ENCODE measurements at places on chromosomes 16 and 17.

DNA sequence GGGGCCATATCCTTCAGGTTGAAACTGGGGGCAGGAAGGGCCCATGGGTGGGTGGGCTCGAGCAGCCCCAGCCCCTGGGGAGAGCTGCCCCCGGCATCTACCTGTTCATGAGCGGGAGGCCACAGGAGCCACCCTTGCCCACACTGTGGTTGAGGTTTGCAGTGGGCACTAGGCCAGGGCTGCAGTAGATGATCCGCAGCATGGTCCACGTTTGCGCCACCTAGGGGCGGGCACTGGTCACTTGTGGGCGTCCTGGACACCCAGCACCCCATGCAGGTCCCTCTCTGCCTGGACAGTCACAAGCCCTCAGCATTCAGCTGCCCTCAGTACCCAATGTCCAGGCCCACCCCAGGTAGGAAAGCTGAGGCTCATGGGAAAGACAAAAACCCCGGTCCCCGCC, 1.8 kb upstream of the JMJD8 start:
- no peak for DNase-seq

- no peak for DNase-seq
Measured at GRCh38 chr17:56593086-56593645, 333 bp upstream of the NOG start.

DNA sequence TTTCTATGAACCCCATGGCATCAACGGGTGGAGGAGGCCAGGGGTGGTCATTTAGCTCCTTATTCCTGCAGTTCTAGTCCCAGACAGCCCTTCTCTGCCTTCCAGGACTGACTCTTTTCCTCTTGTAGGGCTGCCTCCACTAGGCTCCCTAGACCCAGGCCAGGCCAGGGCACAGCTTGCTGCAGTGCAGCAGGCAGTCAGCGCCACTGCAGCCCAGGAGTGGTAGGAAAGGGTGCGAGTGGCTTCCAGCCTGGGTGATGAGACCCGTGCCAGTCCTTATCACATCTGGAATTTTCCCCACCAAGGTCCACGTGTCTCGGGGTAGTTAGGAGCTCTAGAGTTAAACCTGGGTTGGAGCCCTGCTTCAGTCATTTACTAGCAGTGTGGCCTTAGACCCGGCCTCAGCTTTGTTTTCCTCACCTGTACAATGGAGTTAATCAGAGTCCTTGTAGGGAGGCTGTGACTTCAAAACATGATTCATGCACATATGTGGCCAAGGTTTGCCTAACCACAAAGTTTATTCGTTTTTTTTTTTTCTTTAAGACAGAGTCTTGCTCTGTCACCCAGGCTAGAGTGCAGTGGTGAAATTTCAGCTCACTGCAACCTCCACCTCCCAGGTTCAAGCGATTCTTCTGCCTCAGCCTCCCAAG, 4.7 kb downstream of the SLC5A11 start:
- DNase-seq = no peak

DNA sequence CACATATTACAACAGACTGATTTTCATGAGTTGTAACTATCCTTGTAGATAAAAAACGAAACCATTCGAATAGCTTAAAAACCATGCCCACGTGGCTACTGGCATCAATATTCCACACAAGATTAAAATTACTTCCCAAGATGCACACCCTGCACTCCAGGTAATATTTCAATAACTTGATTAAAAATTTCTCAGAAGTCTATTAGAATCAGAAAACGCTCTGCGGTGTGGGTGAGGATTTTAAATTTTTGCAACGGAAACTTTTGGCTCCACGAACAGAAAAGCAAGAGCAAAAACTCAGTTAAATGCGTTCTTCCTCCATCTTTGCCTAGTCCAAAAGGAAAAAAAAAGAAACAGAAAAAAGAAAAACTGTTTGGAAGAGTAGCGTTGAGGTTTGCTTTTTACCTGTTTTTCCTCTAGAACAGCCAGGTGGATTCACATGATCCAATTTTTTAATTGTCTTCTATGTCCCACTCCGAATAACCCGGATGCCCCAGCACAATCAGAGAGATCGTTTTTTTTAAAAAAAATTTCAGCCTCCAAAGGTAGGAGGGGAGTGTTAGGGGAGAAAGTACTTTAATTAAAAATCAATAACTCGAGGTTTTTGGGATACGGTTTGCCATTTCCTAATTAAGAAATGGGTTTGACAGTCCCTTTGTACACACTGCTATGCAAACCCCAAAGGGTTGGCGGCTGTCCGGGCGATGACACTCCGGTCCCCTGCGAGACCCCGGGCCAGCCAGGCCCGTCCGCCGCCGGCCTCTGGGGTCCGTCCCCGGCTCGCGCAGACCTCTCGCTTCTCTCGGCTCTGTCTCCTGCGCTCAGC, 708 bp upstream of the NFAT5 start:
- no peak for DNase-seq

DNA sequence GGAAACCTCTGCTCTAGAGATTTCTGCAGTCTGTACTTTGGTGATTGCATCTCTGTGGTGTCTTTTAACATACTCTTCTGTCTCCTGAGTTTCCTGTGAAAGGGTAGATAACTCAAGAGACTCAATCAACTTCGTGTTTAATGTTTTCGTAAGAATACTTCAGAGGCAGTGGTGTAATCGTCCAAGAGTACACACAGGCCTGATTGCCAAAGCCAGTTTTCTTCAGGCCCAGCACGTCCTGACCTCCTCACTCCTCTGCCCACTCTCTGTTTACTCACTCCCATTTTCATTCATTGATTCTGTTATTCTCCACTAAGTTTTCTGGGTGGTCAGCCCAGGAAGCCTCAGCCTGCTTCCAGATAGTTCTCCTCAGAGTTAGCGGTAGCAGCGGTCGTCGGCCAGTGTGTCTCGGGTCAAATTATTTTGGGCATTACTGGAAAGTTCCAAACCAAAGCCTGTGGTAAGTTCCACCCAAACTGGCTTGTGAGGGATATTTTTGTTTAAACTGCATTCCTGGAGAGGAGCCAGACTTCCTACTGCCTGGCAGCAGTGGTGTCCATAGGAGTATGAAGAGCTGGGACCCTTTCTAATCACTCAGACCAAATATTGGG, 293.2 kb downstream of the WWOX start:
- DNase-seq = no peak

GRCh38 chr17:3723188-3723555, 531 bp upstream of the HASPIN start:
- no peak for DNase-seq

GRCh38 chr17:76585649-76586593, at the start of gene ST6GALNAC2:
Gene ST6GALNAC2, minus strand, starts transcription at chr17:76585860. Its CDS starts 52 bp downstream, at chr17:76585808.
- DNase-seq = no peak

GRCh38 chr17:79281803-79282202, 207.2 kb downstream of the ENGASE start:
- DNase-seq = no peak

- no peak for DNase-seq
Measured at GRCh38 chr16:80628254-80628653, 87.5 kb downstream of the DYNLRB2 start.

DNA sequence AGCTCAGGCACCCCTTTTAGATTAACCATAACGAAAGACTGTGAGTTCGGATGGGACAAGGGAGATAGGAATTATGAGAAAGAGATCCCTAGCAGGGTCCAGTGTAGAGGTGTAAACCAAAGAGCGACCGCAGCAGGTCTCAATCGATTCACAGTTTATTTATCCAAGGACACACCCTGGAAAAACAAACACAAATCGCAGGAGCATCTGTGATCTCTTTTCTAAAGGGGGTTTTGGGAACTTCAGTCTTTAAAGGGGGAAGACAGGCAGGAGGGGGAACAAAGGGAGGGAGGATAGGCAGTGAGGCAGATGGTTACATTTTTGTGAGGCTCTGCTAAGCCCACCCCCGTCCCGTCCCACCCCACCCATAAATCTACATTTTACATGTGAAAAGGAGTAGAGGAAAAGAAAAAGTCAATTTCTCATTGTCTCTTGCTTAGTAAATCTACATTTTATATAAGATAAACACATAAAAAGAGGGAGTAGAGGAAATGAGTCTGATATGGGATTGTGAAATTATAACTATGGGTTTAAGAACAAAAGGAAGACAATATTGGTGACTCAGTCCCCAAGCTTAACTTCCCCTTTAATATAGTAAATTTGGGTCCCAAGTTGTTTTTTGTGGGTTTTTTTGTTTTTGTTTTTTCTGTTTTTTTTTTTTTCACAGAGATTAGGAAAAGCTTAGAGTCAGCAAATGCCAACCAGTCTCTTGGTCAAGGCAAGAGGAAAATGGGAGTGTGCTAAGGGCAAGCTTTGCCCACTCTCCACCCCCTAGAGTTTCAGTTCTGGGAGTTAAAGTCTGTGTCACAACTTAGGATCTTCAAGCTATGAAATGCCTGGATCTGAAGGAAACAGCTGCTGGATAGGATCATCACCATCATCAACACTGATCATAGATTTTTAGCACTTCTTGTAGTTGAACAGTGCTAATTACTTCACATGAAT, 160.9 kb upstream of the CDH5 start:
- DNase-seq = no peak

DNA sequence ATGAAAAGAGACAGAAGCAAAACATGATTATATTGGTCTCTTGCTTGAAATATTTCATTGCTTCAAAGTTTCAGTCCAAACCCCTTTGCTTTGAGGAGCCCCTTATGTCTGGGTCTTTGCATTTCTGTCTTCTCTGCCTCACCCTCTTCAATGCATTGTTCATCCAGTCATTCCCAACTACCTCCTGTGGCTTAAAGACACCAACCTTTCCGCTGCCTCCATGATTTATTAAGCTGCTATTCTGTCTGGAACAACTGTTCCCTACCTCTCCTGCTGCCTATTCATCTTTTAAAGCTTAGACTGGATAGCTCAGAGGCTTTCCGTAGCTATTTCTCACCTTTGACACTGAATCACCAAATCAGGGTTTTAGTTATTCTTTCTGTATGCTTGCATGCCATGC, 2.3 kb downstream of the KRTAP3-2 start:
- DNase-seq = no peak

GRCh38 chr17:48519427-48519826, 11.4 kb downstream of the HOXB1 start:
- no peak for DNase-seq

- DNase-seq = no peak
Measured at GRCh38 chr17:44155488-44155887, 13.8 kb downstream of the HROB start.

DNA sequence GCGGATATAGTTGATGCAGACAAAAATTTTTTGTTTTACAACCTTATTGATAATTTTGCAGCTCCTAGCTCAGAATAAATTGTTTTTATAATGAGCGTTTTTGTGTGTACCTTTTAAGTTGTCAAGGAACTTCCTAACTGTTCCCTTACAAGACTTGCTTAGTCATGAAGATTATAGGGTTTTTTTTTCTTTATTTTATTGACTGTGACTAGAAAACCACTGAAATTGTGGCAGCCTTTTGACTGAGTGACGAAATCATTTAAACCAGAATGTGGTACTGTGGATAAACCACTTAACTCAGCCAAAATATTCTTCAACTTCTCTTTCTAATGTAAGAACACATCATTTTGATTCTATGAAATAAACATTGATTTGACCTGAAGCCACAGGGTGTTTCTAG, 40.8 kb upstream of the VPS4A start:
- no peak for DNase-seq

DNA sequence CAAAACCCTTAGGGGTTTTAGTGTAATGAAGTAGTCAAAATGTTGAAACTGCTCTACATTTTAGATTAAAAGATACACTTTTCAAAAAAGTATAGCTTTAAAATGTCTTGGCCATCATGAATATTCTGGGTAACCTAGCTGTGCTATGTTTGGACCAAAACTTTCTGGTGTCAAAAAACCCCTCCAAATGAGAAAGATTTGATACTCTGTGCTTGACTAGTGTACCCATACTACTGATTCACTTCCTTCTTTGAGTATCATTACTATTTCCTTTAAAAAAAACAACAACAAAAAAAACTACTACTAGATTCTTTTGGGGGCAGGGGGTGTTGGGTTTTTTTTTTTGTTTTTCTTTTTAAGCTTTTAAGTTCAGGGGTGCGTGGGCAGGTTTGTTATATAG, 37.3 kb downstream of the PTRH2 start:
- no peak for DNase-seq

- DNase-seq = no peak
Measured at GRCh38 chr17:35184274-35184673, 9.9 kb downstream of the SLC35G3 start.

GRCh38 chr16:87390641-87391323, 1.4 kb upstream of the MAP1LC3B start:
- DNase-seq = no peak

DNA sequence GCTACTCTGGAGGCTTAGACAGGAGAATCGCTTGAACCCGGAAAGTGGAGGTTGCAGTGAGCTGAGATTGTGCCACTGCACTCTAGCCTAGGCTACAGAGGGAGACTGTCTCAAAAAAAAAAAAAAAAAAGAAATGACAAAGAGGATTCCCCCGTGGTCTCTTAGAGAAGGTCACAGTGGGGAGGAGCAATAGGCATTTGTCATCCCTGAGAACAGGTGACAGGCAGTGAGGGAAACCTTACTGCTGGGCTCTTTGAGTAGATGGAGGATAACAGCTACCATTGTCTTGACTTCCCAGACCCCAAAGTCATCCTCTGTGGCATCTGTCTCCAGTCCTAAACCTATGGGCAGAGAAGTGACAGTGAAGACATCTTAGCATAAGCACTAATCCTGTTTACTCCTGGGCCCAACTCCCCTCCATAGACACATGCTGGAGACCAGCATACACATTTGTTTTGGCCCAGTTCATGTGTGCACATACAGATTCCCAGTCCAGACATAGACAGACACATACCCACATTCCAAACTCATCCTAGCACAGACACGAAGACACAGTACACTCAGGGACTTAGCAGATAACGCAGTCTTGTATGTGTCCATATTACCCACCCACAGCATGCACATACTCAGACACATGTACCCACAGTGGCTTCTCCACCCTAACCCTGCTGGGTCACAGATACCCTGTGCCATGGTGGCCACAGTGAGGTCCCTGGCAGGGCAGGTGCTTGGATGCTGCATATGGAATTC, 2.7 kb downstream of the ESRP2 start:
- DNase-seq = no peak

DNA sequence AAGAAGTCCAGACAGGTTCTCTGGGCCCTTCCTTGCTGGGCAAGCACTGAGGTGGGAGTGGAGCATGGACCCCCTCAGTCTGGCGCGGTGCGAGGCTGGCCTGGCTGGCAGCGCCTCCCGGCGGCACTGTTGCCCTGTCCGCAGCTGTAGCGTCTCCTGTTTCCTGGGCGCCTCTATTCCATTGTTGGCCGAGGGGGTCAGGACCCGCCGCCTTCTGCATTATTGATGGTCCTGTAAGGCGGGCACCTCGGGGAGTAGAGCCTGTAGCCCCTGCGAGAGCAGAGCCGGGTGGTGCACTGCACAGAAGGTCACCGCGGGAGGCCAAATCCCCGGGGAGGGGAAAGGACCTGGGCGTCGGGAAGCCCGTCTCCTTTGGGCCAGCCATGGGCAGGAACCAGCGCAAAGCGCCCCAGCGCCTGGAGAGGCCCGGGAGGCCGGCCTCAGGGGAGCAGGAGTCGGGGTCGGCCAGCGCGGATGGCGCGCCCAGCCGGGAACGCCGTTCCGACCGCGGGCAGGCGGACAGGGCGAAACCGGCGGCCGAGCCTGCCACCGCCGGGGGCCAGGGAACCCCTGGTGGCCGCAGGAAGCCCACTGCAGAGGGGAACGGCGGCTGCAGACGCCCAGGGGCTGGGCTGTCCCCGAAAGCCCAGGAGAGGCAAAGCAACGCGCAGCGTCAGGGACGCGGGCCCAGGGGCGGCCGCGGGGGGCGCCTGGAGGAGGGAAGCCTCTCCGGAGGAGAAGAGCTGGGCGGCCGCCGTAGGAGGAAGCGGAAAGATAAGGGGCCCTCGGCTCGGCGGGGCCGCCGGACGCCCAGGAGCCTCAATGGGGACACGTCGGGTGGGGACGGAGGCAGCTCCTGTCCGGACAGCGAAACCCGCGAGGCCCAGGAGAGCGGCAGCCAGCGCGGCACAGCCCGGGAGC, at the start of gene MYO15B:
TSS of gene MYO15B (plus strand) at position 126 of the 921 bp plus-strand sequence. CDS start at position 384, 258 bp downstream.
- peak; percentile 40 for DNase-seq

- DNase-seq = peak; percentile 72
Measured at GRCh38 chr17:31320791-31321190, 631 bp downstream of the EVI2A start.
